ENCODE measurements at places on chromosomes 5 and 9.

GRCh38 chr9:76608575-76609273, 149.7 kb downstream of the GCNT1 start:
- DNase-seq: no peak

DNA sequence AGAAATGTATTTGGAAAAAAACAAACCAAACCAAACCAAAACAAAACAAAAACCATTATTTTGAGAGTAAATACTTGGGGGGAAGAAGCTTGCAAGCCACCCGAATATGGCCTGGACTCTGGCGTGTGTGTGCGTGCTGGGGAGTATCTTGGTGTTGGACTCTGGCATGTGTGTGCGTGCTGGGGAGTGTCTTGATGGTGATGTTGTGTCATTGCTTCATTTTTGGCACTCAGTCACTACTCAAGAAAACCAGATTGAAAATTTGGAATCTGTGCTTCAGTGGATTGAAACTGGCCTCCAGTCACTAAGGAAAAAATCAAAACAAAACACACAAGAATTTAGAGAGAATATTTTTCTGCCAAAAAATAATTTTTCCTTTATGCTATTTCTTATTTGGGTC, 76.1 kb downstream of the ARRDC3 start:
- no peak for DNase-seq

DNA sequence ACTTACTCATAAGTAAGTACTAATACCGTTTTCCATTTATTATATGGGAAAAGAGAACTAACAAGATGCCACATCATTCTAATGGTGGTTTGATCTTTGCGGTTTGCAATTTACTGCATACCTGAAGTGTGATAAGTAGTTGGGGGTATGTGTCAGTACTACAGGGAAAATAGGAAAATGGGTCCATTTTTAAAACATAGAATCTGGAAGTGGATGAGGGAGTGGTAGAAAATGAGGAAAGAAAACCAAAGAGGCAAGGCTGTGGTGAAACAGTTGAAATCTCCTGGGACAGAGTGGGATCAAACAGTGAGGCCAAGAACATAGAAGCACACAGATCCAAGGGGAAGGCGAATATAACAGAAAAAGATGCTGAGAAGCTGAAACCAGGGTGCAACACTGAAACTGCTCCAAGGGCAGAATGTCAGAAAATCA, 6.7 kb downstream of the ADAMTSL1 start:
- DNase-seq: no peak

GRCh38 chr9:133979921-133980863, 11.9 kb downstream of the VAV2 start:
- no peak for DNase-seq

GRCh38 chr5:10445352-10445751, 3.7 kb downstream of the ROPN1L start:
- DNase-seq: no peak

DNA sequence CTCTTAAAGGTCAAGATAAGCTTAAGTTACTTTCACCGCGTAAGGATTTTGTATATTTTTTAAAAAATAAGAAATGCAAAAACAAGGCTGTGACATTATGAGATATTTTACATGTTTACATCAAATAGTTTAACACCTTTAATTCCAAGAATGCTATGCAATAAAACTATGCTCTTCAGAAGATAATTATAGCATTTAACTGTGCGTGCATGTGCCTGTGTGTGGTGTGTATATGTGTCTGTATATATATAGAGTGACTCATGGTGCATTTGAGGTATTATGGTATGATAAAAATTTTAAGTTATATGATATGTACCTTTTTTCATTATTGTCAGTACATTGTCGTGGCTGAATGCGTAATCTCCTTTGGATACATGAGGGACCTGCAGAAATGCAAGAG, 539.3 kb downstream of the PDE4D start:
- no peak for DNase-seq

DNA sequence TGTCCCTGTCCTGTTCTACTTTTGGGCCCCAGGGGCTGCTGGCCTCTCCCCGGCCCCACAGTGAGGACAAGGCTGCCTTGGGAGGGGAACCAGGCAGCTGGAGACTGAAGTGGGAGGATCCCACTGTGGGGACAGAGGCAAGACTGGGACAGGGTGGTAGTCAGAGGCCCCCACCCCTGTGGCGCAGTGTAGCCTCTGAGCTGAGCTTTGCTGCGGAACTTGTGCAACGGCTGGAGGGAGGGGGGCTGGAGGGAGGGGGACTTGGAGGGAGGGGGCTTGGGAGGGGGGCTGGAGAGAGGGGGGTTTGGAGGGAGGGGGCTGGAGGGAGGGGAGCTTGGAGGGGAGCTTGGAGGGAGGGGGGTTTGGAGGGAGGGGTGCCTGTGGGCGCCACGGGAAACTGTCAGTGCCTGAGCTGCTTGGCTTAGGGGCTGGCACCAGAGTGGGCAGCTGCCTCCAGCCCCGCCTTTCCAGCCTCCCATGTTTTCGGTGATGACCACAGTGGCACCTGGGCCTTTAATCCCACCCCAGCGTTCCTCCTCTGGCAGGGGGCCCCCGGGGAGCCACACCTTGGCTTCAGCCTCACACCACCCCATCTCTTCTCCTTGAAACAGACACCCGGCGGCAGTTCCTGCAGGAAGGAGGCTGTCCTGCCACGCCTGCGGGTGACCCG, 2.3 kb upstream of the FUT7 start:
- no peak for DNase-seq

- no peak for DNase-seq
Observed at GRCh38 chr5:55773057-55773456, 35.2 kb downstream of the DDX4 start.

GRCh38 chr5:16539169-16539666, 73.6 kb upstream of the ZNF622 start:
- no peak for DNase-seq

- no peak for DNase-seq
Observed at GRCh38 chr5:177447066-177447610, 524 bp downstream of the PRR7 start.

GRCh38 chr5:35012796-35013195, 35.0 kb downstream of the AGXT2 start:
- DNase-seq: no peak

DNA sequence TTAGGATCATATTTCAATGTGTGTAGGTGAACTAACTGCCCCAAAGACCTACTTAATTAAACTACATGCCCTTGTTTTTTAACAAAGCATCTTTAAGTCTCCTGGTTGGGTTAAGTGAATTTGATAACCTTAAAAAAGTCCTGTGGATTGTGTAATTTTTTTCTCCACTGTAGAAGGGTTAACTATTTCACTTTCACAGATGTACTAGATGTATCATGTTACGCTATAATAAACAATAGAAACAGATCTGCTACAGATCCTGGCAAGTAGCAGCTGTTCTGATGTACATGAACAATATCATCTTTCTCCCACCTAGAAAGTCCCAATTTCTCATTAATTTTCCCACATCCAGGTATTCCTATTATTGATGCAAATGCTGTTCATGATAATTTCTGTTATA, 18.9 kb downstream of the KIF24 start:
- no peak for DNase-seq

GRCh38 chr5:175107865-175108264, 336.1 kb downstream of the DRD1 start:
- DNase-seq: no peak

DNA sequence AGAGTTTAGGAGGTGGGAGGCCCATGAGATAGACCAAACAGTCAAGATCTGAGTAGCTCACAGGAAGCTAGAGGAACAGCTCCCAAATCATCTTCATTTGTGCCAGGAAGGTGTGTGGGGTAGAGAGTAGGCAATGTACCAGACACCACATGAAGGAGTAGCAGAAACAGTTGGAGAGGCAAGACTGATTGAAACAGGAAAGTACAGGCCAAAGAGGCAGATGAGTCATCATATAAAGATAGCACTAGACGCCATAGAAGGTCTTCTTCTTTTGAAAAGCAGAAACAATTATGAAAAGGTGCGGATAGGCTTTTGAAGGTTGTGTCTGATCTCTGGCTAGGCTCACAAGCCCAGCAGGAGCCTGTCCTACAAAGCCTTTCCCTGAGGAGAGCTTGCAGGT, 62.7 kb upstream of the PALM2AKAP2 start:
- DNase-seq: no peak

GRCh38 chr5:56313004-56313531, 79.9 kb upstream of the ANKRD55 start:
- DNase-seq: no peak

DNA sequence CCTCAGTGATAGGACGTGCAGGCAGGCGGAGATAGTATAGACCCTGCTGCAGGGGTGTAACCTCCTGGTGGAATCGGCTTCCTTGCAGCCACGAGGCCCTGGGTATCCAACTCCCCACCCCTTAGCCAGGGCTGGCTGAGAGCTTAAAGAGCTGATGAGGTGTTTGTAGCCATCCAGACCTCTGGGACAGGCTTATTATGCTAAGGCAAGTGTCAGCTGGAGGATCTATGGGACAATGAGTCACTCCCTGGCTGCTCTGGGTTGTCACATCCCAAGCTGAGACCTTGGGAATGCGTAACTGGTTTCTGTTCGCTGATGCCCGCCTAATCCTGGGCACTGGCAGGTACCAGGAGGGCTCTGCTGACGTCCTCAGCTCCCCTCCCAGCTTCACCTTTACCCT, 38.9 kb downstream of the DAB2IP start:
- DNase-seq: no peak

- DNase-seq: no peak
Observed at GRCh38 chr9:34059281-34059680, 10.6 kb upstream of the UBAP2 start.

DNA sequence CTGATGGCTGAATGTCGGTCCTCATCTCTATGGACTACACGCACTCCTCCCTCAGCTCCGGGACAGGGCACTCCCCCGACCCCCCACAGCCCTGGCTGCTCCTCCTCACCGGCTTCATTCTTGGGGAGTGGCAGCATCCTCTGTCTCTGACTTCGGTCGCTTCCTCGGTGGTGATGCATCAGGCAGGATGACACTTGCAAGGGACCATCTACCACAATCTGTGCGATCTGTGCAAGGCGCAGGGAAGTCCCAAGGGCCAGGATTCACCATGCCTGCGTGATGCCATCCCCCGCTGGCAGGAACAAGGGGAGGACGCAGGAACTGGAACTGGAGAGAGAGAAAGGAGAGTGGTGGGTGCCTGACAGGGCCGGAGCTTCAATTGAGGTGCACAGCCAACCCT, 2.2 kb upstream of the CACNA1B start:
- DNase-seq: no peak

DNA sequence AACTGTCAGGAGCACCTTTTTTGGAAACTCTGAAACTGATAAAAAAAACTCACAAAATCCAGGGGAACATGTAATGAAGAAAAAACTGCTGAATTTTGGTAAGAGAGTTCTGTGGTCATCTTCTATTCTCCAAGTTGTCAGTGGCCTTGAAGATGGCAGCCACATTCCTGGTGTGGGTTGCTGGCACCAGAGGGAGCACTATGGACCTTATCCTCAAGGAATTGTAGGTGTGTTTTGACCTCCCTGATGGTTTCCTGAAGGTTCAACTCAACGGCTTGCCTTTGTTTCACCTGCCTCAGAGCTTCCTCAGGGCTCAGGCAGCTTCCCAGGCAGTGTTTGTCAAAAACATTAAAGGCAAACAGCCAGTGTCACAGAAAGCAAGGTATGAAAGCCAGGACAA, 2.2 kb upstream of the SLC38A9 start:
- DNase-seq: no peak

DNA sequence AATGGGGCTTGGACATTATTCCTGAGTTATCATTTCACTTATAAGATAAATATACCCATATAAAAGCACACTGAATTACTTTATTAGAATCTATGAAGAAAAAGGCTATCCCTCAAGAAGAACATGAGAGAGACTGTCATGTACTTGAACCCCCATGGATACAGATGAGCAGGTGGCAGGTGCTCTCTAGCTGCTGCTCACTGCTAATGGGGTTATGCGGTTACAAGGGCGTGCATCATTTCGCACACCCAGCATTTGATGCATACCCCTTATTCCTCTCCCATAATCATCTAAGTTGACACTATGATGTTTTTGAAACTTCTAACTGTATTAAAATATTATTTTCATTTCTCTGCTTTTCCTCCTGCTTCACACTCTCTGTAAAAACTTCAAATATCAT, 16.4 kb downstream of the ITK start:
- DNase-seq: no peak

- DNase-seq: no peak
Observed at GRCh38 chr5:138018849-138019248, 14.0 kb downstream of the FAM13B start.
